ENCODE measurements at places on chromosomes 6 and 20.
A peak's percentile ranks its signal among the peaks of the same experiment; 100 is the strongest.

DNA sequence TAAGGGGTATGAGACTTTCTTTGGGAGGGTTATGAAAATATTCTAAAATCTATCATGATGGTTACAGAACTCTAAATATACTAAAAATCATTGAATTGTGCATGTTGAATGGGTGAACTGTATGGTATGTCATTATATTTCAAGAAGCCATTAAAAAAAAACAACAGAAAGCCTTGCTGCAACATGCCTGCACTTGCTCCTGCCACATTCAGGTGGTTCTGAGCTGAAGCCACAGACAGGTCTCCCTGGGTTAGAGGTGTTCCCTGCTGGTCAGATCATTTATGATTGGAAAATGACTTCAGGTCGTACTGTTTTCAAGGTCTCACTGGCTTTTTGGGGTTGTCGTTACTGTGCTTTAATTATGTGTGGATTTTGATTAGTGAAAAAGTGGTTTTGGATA is 13.3 kb downstream of the GMPR start:
- DNase-seq = no peak

DNA sequence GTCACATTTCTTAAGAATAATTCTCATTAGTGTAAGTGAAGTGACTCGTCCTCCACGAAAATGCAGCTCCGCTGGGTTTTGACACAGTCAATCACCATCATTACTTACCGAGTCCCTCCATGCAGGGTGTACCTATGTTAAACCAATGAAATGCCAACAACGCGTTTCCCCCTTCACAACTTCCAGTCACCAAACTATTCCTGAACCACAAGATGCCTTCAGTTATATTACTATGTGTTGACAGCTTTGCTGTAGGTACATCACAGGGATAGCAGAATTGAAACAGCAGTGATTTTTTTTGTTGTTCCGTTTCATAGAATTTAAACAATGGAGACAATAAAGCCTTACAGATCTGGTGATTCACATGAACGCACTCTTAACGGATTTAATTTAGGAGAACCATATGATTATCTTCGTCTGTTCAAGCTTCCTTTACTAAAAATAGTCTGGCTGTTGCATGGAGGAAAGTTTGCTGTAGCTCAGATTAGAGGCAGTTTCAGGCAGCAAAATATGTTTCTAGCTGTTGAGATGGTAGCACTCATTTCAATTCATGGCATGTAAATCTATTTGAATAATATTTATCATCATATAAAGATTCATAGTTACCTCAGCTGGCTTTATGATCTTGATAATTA is 652.8 kb downstream of the PRKN start:
- DNase-seq = no peak

DNA sequence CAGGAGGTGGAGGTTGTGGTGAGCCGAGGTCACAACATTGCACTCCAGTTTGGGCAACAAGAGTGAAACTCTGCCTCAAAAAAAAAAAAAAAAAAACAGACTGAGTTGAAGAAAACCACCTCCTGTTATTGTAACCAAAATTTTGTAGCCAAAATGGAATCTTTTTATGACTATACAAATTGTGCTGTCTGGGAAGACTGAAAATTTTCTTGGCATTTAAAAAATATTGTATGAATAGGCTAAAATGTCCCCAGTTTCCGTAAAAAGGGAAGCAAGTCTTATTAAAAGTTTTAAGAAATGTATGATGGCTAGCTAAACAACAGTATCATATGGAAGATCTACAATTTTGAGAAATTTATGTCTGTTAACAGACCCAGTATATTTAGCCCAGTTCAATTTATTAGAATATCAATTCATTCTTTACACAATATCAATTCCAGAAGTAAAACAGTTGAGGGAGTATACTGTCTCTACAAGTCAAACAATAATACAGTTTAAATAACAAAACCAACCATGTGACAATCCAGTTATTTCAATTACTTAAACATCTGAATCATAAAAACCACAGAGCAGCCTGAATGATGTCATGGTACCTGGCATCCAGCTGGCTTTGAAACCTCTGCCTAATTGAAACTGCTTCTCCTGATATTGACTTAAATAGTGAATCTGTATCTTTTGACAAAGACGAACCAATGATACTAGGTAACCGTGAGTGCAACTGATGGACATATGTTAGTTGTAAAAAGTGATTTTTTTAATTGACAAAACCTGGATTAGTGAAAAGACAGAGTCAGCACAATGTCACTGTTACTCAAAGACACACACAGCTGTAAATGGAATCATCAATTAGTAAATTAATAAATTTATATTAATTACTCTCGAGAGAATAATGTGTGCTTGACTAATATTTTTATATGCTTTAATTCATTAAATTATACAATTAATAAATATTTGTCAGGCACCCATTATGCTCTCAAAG is 166.6 kb upstream of the MARCKS start:
- no peak for DNase-seq

DNA sequence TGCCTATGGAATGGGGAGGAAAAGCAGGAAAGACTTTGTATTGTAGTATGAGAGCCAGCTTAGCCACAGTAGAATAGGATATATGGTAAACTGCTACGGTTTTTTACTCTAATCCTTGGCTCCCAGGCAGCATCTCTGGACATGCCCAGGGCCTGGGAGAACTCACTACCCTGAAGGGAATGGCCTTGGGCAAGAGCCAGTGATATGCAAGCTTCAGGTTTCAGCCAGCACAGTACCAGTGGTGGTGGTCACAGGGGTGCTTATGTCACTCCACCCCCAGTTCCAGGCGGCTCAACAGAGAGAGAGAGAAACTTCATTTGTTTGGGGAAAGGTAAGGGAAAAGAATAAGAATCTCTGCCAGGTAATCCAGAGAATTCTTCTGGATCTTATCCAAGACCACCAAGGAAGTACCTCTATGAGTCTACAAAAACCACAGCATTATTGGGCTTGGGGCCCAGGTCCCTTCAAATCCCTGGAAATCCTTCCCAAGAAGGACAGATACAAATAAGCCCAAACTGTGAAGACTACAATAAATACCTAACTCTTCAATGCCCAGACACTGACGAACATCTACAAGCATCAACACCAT is 121.2 kb downstream of the THBS2 start:
- no peak for DNase-seq

DNA sequence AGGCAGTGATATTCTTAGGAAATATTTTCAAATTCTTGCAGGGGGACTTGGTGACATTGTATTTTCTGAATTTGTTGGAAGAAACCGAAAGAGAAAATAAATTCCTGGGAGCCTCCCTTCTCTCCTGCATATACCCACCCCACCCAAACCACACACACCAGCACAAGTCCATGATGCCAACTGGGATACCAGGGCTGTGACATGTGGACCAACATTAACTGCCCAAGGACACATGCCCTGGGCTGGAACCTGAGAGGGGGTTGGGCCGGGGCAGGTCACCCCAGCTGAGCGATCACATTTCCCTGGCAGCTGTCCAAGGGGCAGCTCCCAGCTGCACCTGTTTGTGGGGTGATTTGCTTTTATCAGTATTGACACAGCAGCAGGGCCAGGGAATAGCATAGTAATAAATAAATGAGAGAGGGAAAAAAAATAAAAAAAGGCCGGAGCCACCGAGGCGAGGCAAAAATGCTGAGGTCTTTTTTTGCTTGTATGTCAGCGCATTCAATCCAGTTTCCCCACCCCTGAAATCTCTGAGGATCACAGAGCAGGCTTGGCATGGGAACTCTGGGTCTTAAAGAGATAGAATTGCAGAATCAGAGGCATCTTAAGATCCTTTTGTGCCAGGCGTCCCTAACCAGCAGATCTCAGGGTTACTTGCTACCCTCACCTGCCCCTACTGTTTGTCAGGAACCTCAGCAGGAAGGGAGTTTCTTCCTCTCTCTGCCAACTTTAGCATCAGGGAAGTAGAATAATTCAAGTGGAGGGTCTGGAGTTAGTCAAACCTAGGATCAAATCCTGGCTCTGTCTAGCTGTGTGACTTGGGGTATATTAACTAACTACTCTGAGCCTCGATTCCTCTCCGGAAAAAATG is 66.5 kb upstream of the PIM1 start:
- peak; percentile 30 for DNase-seq

DNA sequence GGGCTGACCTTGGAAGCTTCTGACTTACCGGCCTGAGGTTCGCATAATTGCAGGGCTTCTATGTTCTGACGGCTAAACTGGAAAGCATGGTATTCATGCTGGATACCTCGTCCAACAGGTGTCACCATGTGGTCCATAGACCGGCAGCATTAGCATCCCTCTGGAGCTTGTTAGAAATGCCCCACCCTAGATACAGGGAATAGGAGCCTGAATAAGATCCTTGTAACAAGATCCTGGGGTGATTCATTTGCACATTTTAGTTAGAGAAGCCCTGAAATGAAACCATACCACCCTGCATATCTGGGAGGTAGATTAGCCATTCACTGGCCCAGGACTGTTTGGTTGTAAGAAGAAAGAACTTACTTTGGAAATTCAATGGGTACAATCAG is 77.7 kb downstream of the TMEM170B start:
- no peak for DNase-seq

- DNase-seq = no peak
These were observed 859 bp upstream of the KIF25 start for GRCh38 chr6:167996424-167997199.

DNA sequence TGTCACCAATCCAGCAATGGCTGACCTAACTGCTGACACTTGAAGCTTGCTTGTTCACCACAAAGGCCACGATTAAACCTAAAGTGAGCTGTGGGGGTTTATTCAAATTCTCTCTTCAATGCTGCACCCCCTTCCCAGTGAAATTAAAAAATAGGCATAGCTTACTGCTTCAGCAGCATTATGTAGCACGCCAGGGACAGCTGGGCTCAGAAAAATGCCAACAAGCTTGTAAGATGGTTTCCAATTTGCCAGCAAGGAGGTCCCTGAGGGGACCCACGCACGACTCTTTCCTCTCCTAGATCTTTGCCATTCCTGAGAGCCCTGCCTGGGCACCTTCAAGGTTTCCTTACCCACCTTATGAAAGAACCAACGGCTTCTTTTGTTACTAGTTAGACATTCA is 113.5 kb upstream of the CDH4 start:
- DNase-seq = no peak

- no peak for DNase-seq
These were observed 165.9 kb upstream of the MARCKS start for GRCh38 chr6:113691260-113691656.

DNA sequence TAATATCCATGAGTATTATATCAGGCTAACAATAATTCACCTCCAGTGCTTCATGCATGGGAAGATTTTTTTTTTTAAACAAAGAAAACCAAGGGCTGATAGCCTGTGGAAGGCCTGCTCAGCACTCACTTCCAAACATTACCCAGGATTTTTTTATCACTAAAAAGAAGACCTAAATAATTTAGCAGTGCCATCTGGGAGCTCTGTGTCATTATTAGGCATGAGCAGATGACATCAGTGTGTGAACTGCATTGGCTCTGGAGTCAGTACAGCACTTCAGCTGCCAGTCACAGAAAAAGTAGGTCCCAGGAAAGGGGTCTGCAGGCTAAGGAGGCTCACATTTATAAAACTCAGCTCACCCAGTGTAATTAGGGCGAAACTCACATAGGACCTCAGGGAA is 94.8 kb downstream of the COL21A1 start:
- DNase-seq = no peak

GRCh38 chr6:159533016-159533415 is 160.0 kb downstream of the SOD2 start:
- no peak for DNase-seq

- no peak for DNase-seq
These were observed 21.7 kb upstream of the GMNN start for GRCh38 chr6:24752917-24753492.
